Germinal center (tissue), 1 donor: ENCODE measurements at places on chromosomes 3 and 15.

DNA sequence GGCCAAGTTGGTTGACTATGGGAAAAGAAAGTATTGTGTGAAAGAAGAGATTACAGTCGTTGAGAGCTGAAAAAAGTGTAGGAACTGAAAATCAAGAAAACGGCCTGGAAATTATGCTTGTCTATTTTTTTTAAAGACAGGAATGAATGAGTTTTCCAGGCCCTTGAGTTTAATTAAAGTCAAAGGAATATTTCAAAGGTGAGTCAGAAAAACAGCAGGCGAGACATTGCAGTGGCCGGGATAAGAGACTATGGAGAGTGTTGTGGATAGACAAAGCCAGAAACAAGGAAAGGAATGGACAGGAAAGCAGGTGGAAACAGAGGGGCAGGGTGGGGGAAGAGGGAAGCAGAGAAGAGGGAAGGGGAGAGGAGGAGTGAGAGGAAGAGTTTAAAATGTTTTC is 275.1 kb upstream of the LRTM1 start:
- no peak for DNase-seq

- DNase-seq: no peak
These were observed 92.6 kb downstream of the SLCO3A1 start for GRCh38 chr15:91946075-91946474.

GRCh38 chr3:184602372-184603150 is 41.0 kb downstream of the EPHB3 start:
- no peak for DNase-seq

DNA sequence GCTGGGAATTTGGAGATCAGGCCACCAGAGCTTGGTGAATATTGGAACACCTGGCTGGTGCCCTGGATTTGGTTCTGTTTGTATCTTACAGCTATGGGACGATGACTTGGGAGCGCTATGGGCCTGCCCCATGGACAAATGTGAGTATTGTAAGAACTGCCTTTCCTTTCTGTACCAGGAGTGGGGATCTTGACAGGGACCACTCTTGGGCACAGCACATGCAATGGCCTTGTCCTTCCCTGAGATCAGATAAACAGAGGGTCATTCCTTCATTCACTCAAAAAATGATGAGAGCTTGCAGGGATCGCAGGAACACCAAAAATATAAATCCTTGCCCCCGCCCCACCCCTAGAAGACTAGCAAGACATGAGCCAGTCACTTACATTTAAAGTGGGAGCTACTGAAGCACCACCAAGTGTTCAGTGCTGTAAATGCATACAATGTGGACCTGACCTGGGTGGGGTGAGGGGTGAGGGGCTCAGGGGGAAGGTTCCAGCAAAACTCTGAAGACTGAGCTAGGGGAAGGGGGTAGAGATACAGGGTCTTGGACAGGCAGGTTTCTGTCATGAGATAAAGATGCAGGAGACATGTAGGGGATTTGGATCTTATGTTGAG is 2.7 kb upstream of the CRELD1 start:
- no peak for DNase-seq

GRCh38 chr15:78840661-78841375 is 29.6 kb upstream of the ADAMTS7 start:
- peak; percentile 50 for DNase-seq

DNA sequence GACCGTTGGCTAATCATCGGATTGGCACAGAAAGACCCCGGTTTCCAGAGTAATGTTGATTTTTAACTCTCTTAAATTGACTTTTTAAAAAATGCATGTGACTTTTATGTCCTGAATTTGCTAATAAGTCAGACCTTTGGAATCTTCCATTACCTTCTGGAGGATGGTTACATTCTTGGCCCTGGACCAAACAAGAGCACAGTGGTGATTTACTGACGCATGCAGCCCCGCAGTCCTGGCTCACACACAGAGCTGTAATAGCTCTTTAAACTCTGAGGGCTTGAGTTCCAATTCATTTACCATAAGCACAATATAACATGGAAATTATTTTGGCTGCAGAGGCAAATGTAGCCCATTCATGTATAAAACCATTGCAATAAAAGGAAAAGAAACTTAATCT is 25.1 kb downstream of the SOX14 start:
- no peak for DNase-seq

- DNase-seq: no peak
These were observed 185.1 kb upstream of the TGFBR2 start for GRCh38 chr3:30421266-30421665.

DNA sequence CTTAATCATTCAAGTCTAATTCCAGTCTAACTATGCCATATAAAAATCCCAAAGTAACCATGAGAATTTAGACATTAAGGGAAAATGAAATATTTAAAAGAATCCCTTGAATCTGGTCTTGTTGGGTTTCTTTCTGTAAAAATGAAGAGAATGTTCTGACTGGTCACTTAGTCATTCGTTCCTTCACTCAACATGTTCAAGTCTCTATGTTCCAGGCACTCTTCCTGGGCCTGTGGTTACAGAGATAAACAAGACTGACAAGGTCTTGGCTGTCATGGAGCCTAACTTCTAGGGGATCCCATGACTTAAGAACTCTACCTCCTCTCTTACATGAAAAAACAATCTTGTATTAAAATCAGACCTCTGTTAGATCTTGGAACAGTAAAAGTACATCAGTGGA is 638.6 kb upstream of the TBL1XR1 start:
- DNase-seq: no peak

DNA sequence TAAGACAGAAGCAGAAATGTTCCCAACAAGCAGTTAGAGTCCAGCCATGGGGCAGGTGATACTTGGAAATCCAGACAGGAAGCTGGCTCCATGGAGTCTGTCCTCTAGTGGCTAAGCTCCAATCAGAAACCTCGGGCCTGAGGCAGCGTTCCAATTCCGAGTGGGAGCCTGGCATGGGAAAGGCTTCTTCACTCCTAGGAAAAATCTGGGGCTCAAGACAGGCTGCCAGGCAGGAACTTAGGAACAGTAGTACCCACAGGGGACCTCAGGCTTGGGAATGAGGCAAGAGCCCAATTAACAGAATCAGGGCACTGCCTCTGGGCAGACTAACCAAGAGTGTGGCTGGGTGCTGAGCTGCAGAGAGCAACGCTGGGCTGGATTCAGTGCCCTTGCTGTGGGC is 6.2 kb upstream of the ATP13A4 start:
- no peak for DNase-seq

- no peak for DNase-seq
These were observed 53.2 kb downstream of the RFTN1 start for GRCh38 chr3:16460273-16460672.

GRCh38 chr3:117084739-117085270 is 375.2 kb downstream of the TUSC7 start:
- DNase-seq: no peak

DNA sequence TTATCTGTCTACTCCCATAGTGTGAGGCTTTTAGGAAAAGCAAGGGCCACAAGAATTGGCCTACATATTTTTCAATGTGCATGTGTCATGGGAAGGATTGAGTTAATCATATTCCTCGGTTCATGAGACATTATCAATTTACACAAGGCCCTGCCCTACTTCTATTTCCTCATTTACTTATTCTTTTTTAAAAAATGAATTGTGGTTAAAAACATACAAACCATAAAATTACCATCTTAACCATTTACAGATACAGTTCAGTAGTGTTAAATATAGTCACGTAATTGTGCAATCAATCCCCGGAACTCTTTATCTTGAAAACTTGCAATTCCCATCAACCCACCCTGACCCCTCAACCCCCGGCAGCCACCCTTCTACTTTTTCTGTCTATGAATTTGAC is 284.0 kb upstream of the GADL1 start:
- DNase-seq: no peak

GRCh38 chr3:8490079-8490552 is 11.5 kb upstream of the LMCD1 start:
- no peak for DNase-seq

DNA sequence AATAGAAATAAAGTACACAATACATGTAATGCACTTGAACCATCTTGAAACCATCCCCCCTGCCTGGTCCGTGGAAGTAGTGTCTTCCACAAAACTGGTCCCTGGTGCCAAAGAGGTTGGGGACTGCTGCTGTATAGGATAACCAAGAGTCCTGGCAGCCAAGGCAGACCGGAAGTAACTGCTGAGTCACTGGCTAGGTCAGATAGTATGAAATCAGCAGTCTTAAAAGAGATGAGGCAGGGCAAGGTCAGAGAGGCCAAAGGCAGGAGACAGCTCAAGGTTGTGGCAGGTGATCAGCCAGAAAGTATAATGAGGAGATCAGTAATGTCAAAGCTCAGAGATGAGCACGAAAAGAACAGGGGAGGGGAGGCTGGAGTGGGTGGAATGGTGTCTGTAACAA is 60.2 kb downstream of the MAP3K13 start:
- no peak for DNase-seq

DNA sequence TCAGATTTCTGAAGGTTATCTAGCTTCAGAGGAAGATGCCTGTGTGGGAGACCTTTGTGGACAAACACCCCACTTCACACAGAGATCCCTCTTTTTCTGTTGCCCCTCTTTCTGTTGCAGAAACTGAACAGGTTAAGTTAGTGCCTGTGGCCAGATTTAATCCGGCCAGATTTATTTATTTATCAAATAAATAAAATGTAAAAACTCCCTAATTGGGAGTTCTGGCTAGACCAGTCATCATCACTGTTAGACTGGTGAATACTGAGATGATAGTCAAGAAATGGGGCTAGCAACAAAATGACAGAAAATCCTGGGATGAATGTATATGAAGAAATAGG is 1.2 kb upstream of the TBC1D5 start:
- DNase-seq: no peak

DNA sequence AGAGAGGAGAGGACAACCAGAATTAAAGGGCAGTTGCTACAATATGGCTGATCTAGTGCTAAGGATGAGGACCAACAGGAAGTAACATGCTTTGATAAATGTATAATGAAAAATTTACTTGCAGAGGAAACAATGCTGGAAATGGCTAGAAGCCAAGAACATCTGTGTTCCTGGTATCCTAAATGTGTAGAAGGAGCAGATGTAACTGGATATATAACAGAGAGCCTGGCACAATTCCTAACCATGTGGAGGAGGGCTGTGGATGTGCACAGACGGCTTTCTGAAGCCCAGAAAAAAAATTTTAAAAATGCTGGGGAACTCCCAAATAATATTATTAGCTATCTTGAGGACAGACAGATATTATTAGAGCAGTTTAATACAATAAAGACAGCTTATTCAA is 159.4 kb upstream of the GBE1 start:
- DNase-seq: no peak

- no peak for DNase-seq
These were observed 310.7 kb downstream of the RBMS3 start for GRCh38 chr3:29591579-29591978.

GRCh38 chr15:94174399-94174802 is 57.0 kb upstream of the MCTP2 start:
- DNase-seq: peak; percentile 65

- no peak for DNase-seq
These were observed 13.1 kb upstream of the SCN5A start for GRCh38 chr3:38662544-38662943.

DNA sequence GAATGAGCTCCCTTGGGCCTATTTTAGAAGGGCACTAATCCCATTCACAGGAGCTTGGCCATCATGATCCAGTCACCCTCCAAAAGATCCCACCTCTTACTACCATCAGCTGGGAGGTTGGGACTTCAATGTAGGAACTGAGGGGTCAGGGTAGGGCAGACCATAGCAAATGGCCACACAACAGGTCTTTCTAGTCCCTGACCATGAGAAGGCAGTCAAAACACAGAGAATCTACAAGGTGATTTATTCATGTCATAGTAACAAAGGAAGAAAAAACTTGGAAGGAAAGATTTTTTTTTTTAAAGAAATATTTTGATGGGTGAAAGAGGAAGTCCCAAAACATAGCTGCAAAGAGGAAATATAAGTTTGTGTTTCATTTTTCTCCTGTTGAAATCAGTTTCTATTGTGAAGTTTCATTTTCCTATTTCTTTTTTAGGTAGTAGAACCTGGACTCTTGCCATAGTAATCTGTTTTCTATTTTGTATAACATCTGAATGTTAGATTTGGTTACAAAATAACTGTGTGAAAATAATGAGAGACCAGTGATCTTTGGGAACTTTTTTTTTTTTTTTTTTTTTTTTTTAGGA is 23.5 kb upstream of the TNFSF10 start:
- peak; percentile 18 for DNase-seq

DNA sequence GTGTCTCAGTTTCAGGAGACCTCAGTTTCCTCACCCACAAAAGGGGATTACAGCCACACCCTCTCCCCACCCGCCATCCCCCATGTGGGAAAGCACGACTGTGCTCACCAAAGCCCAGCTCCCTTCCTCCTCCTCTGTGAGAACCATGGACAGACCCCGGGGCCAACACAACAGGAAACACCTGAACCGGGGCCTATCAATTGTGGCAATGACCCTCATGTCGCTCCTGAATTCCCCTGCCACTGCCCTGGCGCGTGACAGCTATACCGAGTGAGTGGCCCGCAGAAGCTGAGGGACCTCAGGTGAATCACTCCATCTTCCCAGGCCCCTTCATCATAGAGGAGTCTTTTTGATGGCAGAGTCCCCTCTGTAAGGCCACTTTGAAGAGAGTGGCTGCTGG is 28.6 kb downstream of the PLEKHO2 start:
- no peak for DNase-seq

DNA sequence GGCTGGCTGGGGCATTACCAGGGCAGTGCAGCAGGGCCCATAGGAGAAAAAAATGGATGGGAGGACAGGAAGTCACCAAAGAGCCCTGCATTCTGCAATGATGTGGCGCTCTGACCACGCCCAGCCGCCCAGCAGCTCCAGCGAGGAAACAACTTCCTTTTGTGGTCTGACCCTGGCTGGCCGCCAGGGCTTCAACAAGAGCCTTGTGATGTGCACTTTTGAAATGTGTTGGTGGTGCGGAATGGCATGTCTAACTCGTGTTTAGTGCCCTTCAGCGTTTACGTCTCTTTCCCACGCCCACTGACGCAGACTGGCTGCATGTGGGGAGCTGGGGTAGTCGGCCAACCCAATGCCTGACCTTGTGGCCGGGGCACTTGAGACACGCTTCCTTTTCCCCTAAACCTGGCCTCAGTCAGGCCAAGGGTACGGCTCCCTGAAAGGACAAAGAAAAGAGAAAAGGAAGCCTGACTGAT is 81.9 kb upstream of the CTNNB1 start:
- DNase-seq: peak; percentile 6

GRCh38 chr3:9808345-9809037 is 1.6 kb upstream of the TTLL3 start:
- DNase-seq: peak; percentile 51

DNA sequence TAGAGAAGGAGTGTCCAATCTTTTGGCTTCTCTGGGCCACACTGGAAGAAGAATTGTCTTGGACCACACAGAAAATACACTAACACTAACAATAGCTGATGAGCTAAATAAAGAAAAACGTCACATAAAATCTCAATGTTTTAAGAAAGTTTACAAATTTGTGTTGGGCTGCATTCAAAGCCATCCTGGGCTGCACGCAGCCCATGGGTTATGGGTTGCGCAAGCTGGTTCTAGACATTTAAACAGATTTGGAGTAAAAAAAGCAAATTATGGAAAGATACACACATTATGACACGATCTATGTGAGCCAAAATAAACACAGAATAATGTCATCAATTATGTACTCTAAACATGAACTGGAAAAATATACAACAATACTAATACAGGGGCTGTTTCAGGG is 703.3 kb upstream of the LMCD1 start:
- DNase-seq: no peak
